ENCODE measurements at places on chromosomes 11 and 22.

- DNase-seq, result peak; percentile 60
Observed at GRCh38 chr22:46149512-46150033, 753 bp upstream of the PPARA start.

DNA sequence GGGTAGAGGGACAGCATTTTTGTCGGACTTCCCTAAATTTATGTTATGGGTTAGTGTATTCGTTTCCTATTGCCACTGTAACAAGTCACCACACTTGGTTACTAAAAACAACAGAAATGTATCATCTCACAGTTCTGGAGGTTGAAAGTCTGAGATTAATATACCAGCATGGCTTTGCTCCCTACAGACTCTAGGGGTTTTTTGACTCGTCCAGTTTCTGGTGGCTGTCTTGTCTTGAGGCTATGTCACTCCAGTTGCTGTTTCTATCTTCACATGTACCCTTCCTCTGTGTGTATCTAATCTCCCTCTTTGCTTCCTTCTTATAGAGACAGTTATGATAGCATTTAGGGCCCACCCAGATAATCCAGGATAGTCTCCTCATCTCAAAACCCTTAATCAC is 9.1 kb upstream of the CCDC179 start:
- no peak for DNase-seq

DNA sequence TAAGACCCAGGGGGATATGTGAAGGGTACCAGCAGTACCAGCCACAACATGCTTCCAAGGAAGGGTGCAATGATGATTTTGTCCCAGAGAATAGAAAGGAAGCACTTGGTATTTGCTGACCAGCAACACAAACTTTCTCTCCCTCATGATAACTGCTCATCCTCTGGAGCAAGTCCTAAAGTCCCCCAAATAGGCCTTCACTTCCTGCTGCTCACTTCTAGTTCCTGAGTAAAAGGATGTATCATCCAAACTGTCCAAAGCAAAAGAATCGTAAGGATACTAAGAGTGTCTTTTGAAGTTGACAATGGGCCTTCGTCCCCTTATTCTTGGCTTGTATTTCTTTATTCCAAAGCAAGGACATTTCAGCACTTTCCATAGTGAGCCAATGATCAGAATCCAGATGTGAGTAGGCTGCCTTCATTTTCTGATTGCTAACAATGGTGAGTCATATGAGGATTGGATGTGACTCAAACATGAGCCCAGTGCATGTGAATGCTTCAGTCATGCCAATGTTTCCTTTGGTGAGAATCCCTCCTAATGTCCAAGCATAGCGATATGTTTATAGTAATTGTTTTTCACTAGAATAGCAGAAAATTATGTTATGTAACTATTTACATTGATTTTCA is 243.4 kb upstream of the POU2AF2 start:
- no peak for DNase-seq

- DNase-seq, result no peak
Observed at GRCh38 chr11:72436661-72437060, 2.3 kb upstream of the CLPB start.

- no peak for DNase-seq
Observed at GRCh38 chr11:117232911-117233409, 489 bp downstream of the RNF214 start.

GRCh38 chr11:44627165-44627789 is 61.8 kb downstream of the CD82 start:
- DNase-seq, result no peak

GRCh38 chr11:64032050-64032449 is 3.7 kb upstream of the FLRT1 start:
- DNase-seq, result no peak

DNA sequence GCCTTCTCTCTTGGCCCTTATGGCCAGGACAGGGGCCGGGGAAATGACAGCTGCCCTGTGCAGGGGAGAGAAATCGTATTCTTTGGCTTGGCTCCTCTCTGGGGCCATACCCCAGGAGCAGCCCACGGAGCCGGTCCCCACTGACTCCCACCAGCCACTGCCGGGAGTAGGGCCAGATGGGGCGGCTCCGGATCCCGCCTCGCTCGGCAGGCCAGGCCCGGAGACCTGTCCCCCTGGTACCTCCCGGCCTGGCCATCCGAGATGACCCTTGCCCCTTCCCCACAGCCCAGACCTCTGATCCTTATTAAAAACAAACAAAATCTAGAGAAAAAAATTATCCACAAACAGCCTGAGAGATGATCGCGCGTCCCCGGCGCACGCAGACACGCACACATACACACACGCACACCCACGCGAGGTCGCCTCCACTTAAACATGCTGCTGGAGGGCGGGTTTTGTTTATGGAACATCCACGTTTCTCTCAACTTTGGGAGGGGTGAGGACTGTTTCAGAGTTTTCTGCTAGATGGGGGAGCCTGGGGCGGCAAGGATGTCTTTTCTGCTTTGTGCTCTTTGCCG is 59.1 kb downstream of the IGLL1 start:
- no peak for DNase-seq

DNA sequence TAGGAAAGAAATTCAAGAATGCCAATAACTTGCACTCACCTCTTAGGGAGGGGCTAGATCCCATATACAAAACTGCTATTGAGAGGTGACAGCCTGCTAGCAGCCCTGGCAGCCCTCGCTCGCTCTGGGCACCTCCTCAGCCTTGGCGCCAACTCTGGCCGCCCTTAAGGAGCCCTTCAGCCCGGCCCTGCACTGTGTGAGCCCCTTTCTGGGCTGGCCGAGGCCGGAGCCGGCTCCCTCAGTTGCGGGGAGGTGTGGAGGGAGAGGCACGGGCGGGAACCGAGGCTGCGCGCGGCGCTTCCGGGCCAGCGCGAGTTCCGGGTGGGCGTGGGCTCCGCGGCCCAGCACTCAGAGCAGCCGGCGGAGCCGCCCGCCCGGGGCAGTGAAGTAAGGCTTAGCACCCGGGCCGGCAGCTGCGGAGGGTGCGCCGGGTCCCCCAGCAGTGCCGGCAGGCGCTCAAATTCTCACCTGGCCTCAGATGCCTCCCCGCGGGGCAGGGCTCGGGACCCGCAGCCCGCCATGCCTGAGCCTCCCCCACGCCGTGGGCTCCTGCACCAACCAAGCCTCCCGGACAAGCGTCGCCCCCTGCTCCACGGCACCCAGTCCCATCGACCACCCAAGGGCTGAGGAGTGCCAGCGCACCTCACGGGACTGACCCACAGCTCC is 329.9 kb downstream of the FAM181B start:
- DNase-seq, result no peak

- DNase-seq, result no peak
Observed at GRCh38 chr11:24295360-24295759, 201.5 kb upstream of the LUZP2 start.

GRCh38 chr11:106281455-106282173 is 204.2 kb downstream of the AASDHPPT start:
- no peak for DNase-seq

- DNase-seq, result no peak
Observed at GRCh38 chr22:37627121-37627520, 12.3 kb upstream of the SH3BP1 start.

- DNase-seq, result no peak
Observed at GRCh38 chr11:114366331-114367243, 33.7 kb downstream of the C11orf71 start.

DNA sequence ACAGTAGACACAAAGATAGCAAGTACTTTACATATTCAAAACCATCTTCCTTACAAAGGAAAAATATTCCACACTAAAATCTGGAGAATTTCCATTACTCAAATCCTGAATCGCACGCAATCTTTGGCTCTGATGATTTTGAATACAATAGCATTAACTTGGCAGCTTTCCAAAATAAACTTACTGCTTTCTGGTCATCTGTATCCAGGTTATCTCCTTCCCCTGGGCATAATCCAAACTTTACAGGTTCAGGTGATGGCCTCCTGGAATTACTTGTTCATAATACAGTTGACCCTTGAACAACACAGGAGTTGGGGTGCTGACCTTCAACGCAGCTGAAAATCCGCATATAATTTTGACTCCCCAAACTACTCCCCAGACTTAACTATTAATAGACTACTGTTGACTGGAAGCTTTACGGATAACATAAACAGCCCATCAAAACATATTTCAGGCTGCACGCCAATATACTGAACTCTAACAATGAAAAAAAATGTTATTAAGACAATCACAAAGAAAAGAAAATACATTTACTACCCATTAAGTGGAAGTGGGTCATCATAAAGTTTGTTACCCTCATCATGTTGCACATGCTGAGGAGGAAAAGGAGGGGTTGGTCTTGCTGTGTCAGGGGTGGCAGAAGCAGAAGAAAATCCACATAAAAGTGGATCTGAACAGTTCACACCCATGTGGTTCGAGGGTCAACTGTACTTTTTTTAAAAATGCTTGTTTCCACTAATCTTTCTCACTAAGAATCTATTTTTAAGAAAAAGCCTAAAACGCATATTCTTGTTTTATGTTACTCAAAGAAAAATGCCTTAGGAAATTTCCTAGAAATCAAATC is 6.5 kb downstream of the MTMR2 start:
- no peak for DNase-seq

GRCh38 chr11:123681030-123681429 is 26.6 kb upstream of the SCN3B start:
- no peak for DNase-seq

DNA sequence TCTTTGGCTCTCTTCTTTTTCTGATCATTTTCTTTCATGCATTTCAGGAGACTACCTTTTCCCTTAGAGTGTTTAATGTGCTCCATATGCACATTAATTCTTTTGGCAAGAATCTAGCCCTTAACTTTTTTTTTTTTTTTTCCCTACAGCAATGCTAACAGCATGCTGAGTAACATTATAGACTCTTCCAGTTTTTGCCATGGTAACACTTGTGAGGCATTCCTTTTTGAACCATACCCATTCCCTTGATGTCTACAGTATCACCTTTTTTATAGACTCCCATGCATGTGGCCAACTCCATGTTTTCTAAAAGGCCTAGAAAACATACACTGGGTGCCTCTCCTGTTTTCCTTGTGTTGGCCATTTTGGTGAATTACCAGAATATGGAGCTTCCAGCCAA is 2.9 kb upstream of the MRPL17 start:
- no peak for DNase-seq

GRCh38 chr11:122852796-122853160 is 14.5 kb downstream of the CRTAM start:
- no peak for DNase-seq

- DNase-seq, result no peak
Observed at GRCh38 chr11:2694995-2695939, 4.5 kb downstream of the KCNQ1OT1 start.

DNA sequence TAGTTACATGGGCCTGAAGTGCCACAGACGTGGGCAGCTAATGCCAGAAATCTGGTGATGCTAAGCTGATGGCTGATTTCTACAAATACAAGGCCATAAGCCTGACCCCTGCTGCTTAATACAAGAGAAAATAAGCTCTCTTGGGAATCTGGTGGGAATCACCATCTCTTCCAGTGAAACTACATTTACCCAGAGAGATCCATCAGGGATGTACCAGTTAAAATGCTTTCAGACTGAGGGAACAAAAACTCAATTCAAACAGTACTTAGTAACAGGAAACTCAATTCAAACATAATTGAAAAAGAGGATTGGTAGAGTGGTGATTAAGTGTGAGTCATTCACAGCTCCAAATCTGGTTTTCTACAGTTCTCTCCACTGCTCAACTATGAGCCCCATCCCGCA is 1.7 kb upstream of the CAVIN3 start:
- no peak for DNase-seq

Data from hematopoietic multipotent progenitor cell treated with erythropoietin and hydrocortisone succinate and interleukin-3 and kit ligand, for 8 days (in vitro differentiated cells).